Stimulated activated CD4-positive, alpha-beta T cell treated with anti-CD3 and anti-CD28 coated beads, Interleukin-1b, Interleukin-23, amount 100 ng/mL, for 1 hour (primary cell): ENCODE measurements at places on chromosomes 16 and 17.

DNA sequence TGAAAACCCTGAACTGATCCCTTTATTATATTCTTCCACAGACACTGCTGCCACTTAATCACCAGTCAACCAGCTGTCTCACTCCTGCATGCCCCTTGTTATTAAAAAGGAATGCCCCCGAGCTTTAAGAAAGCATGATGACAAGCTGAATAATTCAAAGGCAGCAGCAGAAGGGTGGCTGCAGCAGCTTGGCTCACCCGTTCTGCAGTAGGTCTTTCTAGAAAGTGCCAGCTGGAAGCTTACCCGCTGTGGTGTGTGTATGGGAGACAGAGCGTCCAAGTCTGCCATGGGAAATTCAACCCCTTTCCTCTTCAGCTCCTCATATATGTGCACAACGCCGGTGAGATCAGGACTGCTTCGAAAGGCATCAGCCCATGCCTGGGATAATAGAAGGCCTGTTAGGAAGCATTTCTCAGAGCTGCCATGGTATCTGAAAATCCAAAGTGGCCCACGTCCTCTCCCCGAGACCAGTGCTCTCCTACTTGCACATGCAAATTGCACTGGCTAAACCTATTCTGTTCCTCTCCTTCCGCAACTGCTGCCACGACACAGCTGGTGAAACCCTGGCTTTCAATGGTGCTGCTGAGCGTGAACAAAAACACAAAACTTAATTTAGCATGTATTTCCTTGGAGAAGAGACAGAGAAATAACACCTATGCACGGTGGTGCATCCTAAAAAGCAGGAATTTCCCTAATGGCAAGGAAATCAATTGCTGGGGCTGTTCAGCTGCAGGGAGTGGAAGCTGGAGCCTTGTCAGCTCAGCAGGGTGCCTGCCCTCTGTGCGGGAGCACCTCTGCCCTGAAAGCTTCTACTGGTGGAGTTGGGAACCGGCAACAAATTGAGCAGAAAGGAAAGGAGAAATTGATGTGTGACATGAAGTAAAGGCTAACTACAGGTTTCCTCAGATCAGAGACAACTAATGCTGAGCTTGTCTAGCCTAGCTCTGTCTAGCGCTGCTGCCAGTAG lies 47.9 kb upstream of the SREBF1 start:
- no peak for DNase-seq

DNA sequence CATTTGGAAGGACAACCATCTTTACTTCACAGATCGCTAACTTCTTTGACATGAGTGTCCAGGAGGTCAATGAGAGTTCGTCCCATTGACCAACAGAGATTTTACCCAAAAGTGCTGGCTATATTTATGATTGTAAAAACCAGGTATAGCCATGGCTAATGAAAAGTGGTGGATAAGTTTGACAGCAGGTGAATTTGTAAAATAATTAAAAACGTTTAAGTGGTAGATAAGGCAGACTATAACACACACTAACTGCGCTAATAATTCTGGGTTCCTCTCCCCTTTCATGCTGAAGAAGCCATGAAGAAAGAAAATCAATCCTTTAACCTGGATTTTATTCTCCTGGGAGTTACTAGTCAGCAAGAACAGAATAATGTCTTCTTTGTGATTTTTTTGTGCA lies at the start of gene OR1A2:
Gene OR1A2, plus strand, starts transcription at position 301 of the 400 bp plus-strand sequence. Its CDS starts 0 bp downstream, at position 301.
- no peak for DNase-seq

DNA sequence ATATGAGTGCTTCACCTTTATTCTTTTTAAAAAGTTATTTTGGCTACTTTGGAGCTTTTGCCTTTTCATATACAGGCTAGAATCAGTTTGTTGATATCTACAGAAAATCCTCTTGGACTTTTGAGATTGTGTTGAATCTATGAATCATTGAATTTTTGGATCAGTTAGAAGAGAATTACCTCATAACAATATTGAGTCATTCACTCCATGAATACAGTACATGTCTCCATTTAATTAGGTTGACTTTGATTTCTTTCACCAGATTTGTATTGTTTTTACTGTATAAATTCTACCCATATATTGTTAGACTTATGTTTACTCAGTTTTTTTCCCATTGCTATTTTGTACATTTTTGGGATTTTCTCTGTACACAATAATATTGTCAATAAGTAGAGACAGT lies 54.4 kb downstream of the TAOK1 start:
- no peak for DNase-seq

- no peak for DNase-seq
Measured at GRCh38 chr17:3512505-3513171, 36.8 kb downstream of the ASPA start.

DNA sequence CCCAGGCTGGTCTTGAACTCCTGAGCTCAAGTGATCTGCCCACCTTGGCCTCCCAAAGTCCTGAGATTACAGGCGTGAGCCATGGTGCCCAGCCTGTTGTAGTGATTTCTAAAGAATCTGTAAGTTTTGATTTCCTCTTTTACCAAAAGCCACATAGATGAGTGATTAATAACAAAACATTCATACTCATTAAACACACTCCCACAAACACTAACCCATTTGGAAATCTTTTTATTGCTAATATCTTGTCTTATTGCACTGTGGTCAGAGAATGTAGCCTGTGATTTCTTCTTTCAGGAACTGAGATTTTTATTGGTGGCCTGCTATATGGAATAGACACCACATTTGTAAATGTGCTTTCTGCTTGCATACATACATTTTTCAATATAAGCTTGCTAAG lies 31.6 kb downstream of the MYH10 start:
- no peak for DNase-seq

GRCh38 chr17:34624767-34625383 lies 45.5 kb downstream of the TMEM132E start:
- DNase-seq: no peak

GRCh38 chr16:11651796-11652195 lies 16.5 kb upstream of the SNN start:
- DNase-seq: no peak

DNA sequence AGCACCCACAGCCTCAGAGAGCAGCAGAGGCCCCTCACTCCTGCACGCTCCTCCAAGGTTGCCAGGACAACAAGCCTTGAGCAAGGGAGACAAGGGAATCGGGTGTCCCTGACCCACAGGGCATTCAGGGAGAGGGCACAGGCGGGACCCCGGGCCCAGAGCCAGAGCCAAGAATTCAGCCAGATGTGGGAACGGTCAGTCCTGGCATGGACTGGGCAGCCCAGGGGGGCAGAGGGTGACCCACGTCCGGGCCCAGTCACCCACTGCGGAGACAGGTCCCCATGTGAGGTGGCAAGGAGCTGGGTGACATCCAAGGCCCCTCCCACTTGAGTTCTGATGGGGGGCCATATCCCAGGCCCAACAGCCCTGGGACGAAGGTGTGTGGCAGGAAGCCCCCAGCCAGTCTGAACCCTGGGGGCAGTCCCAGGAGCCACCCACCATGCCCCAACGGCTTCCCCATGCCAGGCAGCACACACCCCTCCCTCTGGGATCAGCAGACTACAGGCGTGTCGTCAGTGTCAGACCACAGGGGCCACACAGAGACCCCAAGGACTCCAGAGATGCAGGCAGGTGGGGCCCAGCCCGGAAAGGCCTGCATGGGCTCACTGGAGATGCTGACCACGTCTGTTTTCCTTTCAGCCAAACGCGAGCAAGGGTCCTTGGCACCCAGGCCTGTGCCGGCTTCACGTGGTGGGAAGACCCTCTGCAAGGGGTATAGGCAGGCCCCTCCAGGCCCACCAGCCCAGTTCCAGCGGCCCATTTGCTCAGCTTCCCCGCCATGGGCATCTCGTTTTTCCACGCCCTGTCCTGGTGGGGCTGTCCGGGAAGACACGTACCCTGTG lies 23.0 kb downstream of the USP6 start:
- no peak for DNase-seq

DNA sequence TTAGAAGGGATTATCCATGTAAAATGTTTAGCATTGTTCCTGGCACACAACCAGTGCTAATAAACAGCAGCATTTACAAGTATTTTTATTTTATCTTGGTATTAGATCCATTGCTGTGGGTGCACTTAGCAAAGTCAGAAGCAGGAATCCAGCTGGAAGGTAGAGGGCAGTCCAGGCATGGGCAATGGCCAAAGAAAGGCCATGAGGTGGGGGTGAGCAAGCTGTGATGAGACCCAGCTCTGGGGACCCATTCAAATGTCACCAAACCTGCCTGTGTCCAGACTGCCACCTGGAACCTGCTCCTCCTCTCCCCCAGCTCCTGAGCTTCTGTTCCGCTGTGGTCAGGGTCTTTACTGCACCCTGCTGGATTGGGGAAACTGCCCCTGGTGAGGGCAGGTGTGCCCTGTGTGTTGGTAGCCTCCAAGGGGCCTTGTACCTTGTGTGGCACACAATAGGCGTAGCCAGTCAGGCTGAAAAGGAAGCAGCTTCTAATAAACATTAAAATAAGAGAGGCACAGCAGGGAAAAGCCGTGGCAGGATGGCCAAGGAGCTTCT lies 118.0 kb upstream of the CRHR1 start:
- DNase-seq: no peak

GRCh38 chr17:2174014-2174413 lies 119.1 kb downstream of the HIC1 start:
- no peak for DNase-seq

DNA sequence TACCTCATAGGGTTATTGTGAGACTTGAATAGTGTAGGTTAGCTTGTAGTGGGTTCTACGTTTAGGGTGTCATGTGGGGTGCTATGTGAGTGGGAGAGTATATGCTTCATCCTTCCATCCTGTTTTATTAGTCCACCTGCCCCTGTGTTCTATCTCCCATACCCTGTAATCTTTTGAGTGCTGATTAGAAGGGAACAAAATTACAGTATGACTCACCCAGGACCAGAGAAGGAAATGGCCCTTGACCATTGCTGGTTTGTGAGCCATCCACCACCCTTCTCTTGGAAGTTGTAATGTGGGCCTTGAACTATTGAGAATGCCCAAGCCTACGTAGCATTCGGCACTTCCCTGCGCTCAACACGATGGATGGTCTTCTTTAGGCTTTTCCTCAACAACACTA lies 17.1 kb downstream of the SAP30BP start:
- no peak for DNase-seq

DNA sequence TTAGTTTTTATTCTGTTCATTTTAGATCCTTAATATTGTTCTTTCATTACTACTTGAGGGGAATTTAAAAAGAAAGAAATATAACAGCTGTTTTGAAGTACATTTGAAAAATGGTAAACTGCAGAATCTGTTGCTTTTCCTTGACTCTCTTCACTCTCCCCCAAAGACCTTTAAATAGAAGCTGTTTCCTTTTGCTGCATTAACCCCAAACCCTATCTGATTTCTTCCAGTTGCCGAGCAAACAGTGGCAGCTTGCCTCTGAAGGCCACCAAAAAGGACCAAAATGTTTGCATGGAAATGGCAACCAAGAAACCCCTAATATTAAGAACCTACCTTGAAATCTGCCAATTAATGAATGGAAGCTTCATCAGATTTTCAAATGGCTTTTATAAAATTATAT lies 37.1 kb downstream of the PRKCA start:
- no peak for DNase-seq

DNA sequence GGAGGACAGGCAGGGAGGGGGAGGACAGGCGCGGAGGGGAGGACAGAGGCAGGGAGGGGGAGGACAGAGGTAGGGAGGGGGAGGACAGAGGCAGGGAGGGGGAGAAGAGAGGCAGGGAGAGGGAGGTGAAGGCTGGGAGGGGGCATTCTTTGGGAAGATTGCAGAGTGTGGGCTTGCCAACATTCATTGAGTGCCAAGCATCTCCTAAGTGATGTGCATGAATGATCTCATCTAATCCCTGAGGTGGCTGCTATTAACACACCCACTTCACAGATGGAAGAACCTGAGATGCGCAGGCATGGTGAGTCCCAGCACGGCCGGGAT lies 58.3 kb downstream of the NT5M start:
- no peak for DNase-seq

- DNase-seq: no peak
Measured at GRCh38 chr16:30637944-30638343, 12.8 kb upstream of the PRR14 start.

DNA sequence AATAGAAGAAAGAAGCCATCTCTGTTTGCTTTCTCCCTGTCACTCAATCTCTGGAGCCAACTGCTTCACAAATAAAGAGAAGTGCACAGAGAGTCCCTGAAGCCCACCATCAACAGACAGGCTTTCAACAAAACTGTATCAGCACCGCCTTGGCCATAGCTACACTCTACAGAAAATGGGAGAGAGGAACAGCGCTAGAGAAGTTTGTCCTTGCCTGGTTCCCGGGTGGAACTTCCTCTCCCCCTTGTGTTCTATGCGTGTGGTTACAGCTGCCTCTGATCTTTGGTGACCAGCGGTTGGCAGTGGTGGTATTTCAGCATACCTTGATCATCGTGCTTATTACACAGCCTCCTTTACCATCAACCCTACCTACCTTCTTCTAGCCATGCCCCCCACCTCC lies 91.4 kb upstream of the CCL2 start:
- no peak for DNase-seq

DNA sequence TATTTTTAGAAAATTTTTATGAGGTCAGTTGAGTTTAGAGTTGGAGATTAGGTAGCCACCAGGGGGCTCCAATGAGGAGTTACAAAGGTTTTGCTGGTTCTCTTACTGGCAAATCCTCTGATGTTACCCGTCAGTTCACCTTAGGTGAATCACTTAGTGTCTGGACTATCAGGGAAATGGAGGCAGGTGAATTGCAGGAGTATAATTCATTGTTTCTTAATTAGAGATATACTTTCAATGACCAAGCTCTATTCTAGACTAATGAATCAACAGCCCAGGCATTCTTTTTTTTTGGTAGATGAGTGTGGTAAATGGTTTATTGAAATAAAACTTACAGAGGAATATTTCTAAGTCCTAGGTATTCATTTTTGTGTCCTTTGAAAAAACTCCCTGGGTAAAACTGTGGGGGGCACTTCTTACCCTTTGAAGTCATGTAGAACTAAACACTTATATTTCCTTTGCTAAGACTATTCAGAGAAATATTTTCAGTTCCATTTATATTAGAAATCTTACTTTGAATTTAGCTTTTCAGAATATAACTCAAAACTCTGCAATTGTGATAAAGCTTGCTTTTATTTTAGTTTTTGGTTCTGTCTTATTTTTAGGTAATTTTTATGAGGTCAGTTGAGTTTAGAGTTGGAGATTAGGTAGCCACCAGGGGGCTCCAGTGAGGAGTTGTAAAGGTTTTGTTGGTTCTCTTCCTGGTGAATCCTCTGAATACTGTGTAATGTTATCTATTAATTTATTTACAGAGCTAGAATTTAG lies 17.7 kb downstream of the PSMD11 start:
- peak; percentile 11 for DNase-seq

DNA sequence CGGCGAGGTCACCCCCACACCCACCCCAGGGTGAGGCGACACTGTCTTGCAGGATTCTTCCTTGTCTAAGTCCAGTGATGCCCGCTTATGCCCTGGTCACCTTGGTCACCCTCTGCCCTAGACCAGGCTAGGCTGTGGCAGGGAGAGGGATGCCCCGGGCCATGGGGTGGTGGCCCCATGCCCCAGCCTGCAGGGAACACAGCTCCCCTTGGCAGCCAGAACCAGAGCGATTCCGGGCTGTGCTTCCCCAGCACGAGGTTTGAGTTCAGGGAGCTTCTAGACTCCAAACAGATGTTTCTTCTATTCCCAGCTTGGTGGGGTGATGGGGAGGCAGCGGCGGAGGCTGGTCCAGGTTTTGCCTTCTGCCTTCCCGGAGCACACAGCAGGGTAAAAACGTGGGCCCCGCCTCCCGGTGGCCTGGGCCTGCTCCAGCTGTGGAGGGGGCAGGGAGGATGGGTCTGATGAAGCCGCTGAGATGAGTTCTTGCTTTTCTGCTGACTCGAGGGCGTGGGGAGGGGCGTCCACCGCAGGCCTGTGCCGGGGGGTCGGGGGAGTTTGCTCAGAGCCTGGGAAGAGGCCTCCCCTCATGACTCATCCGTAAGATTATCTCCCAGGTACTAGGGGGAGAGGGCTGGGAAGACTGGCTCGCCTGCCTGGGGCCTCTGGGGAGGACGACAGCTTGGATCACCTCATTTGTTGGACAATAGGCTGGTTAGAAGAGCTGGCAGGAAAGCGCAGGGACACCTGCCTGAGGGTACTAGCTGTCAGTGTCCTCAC lies 15.4 kb downstream of the SMTNL2 start:
- no peak for DNase-seq
